ENCODE measurements at places on chromosomes 2 and 18. TPM values are rescaled to one million over a fixed set of nuclear protein-coding genes. Genes with fewer than 3 reads are reported as not detected.

IKZF2 gene
- 0.44 TPM for total RNA-seq

RFX8 gene
- not detected for total RNA-seq

ERBB4 gene
- total RNA-seq, result 0.15 TPM

COL4A4 gene
- 0.13 TPM for total RNA-seq

FSHR gene
- total RNA-seq, result not detected

RAX gene
- total RNA-seq, result not detected

EPHA4 gene
- total RNA-seq, result 3.4 TPM

HAAO gene
- 0.74 TPM for total RNA-seq

IGFBP2 gene
- 54.8 TPM for total RNA-seq

TSPYL6 gene
- total RNA-seq, result not detected

CDH19 gene
- total RNA-seq, result not detected

GRCh38 chr2:139867601-139868226, 1087.5 kb upstream of the NXPH2 start:
- DNase-seq, result no peak

DNA sequence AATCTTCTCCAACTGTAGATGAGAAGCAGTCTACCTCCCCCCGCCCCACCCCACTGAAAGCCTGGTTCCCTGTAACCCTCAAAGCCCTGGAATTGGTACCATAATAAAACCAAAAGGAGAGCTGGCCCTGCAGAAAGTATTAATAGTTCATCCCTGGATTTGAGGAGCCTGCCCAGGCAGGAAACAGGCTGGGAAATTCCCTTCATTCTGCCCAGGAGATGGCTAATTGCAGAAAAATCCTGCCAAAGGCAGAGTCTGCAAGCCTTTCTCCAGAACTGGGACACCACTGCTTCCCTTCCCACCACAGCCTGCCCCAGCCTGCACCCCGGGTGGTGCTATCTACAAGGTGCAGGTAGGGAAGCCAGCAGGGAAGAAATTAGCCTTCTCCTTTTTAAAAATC, 16.3 kb downstream of the GKN2 start:
- no peak for DNase-seq

GRCh38 chr2:207935991-207936370, 89.3 kb downstream of the PLEKHM3 start:
- DNase-seq, result no peak

DNA sequence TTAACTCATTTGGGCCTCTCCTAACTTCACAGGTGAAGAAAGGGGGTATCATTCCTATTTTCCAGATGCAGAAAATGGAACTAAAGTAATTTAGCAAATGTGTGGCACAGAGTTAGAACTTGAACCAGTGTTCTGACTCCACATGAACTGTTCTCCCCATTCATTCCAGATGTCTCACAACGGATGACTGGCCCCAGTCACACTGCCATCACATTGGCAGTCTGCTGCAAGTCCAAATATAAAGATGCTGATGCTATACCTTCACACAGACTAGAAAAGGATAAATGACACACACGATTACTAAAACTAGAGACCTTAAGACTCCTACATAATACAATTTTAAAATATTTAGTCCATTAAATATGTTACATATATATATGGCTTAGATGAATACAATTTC, 195.7 kb downstream of the NBAS start:
- DNase-seq, result no peak

DNA sequence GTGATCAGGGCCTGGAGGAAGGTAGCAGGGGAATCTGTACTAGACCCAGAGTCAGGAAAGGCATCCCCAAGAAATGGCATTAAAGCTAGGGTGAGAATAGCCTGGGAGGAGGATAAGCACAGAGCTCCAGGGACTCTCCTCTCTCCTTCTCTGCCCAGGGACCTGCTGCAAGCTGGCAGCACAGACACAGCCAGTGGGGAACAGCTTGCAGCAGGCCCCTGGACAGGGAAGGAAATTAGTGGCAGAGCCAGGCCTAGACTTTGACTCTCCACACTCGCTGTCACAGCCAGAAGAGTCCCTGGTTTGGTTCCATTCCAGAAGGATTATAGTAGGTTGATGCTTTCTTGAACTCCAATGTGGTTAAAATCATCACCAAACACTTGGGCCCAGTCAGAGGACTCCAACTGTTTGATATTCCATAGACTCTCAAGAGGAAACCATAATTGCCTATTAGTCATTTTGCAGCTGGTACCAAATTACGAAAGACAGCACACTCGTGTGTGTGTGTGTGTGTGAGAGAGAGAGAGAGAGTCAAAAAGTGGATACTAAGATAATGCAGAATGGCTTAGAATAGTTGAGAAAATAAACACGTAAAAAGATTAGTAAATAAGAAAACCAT, 95.5 kb upstream of the ATP8B1 start:
- DNase-seq, result no peak

- no peak for DNase-seq
These were observed 39.6 kb downstream of the HS1BP3 start for GRCh38 chr2:20611077-20611843.

DNA sequence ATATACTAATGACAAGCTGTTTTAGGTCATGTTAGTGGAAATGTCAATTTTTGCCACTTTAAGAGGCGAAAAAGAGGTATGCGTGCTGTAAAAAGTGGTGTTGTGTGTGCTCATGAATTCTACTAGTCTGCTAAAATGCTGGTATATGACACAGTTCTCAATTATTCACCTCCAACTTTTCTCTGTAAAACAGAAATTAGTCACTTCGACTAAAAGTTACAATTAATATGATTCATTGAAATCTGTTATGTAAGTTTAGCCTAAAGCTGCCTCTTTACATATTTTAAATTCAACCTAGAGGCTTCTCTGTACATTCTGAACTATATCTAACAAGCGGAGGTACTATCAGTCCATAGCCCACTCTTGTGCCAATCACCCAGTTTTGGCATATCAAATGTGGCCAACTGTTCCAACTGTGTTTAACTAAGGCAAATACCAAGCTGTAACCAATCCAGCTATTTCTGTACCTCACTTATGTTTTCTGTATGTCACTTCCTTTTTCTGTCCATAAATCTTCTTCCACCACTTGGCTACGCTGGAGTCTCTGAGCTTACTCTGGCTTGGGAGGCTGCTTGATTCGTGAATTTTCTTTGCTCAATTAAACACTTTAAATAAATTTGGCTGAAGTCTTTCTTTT, 20.8 kb downstream of the BAZ2B start:
- DNase-seq, result no peak

DNA sequence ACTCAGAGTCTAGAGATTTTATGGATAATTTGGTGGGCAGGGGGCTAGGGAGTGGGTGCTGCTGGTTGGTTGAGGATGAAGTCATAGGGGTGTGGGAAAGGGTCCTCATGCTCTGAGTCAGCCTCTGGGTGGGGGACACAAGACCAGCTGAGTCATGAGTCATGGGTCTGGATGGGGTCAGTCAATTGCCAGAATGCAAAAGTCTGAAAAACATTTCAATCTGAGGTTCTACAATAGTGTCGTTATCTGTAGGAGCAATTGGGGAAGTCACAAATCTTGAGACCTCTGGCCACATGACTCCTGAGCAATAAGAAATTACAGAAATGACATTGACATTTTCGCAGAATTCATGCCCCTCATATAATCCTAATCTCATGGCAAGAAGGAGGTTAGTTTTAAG, 15.1 kb downstream of the NMS start:
- no peak for DNase-seq

GRCh38 chr2:45578056-45578843, 32.8 kb downstream of the SRBD1 start:
- DNase-seq, result peak; percentile 1

DNA sequence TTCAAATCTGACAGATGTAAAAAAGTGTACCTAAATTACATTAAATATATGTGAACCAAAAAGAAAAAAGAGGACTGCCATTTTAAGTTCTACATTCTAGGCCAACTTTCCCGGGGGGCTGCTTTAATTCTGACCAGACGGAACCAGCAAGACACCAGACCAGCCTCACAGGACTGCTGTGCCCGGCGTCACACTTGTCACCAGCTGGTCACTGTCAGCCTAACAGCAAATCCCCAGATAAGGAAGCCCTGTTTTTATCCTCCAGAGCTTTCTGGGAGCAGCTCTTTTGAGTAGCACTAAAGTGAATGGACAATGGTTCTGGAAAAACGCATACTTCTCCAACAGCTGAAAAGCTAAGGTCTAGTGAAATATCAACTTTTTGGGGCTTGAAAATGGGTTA, 35.6 kb downstream of the CYB5A start:
- no peak for DNase-seq

GRCh38 chr18:79754831-79755351, 42.8 kb upstream of the KCNG2 start:
- DNase-seq, result no peak

- peak; percentile 64 for DNase-seq
These were observed 80.1 kb upstream of the CTDP1 start for GRCh38 chr18:79599441-79599931.

- no peak for DNase-seq
These were observed 37.7 kb downstream of the ST8SIA3 start for GRCh38 chr18:57390044-57390443.

- DNase-seq, result no peak
These were observed 204.4 kb downstream of the SRBD1 start for GRCh38 chr2:45406621-45407020.

GRCh38 chr2:138779781-138780445, at the start of gene NXPH2:
Gene NXPH2, minus strand, starts transcription at chr2:138780390. Its CDS starts 149 bp downstream, at chr2:138780241.
- no peak for DNase-seq

DNA sequence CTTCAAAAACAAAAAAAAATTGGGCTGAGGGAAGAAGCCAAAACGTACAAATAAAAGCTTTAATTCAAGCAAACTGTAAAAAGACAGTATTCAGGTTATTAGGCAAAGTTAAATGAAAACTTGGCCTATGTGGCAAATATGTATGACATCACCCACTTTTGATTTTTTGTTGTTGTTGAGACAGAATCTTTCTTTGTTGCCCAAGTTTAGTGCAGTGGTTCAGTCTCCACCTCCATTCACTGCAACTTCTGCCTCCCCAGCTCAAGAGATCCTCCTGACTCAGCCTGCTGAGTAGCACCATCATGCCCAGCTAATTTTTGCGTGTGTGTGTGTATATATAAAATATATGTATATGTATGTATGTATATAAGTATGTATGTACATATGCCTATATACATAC, 440.4 kb upstream of the NRXN1 start:
- DNase-seq, result no peak

DNA sequence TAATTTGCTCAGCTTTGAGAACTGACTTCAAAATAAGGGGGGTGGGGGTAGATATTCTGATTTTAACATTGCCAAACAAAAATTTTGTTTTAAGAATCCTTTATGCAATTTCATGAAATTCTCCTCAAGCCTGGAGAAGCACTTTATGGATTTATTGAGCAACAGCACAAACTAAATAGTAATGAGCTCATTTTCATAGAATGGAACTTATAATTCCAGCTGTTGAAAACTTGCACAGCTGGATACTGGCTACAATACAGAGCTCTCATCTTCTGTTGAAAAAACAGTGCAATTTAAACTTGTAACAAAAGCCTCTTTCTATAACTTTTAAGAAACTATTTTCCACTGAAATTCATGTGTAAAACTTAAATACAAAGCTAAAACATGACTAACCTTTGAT, 137.6 kb upstream of the FN1 start:
- no peak for DNase-seq
